ENCODE measurements at places on chromosomes 5 and 9.

- no peak for DNase-seq
These were observed 143.1 kb upstream of the RANBP3L start for GRCh38 chr5:36444582-36445418.

DNA sequence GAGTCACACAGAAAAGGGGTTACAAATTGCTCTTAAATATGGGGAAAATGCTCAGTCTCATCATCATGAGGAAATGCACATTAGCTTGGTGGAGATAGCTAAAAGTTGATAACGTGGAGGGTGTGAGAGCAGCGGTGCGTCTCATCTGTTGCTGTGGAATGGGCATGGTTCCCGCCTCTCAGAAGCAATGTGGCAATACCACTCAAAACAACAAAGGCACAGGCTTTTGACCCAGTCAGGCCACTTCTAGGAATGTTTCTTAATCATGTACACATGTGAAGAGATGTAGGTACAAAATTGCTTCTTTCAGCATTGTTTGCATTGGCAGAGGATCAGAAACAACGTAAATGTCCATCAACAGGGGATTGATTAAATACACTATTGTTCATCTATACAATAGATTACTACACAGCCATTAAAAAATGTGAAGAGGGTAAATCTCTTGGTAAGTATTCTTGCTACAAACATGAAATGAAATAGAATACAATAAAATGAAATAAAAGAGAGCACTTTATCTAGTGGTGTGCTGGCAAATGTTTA lies 212.6 kb upstream of the MSX2 start:
- no peak for DNase-seq

DNA sequence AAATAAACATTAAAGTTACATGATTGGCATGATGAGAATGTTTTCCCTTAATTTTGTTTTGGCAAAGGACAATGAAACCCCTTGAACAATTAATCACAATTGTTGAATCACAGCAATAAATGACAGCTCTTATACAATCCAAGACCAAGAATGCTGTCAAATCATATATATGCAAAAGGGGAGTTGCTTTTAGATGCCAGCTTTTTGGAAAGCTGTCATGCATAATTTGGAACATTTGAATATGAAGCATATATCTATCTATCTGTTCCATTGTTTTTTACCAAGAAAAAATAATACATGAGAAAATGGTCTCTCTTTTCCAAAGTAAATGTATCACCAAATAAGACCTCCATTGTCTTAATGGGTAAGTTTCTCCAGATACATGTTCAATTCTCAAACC lies 44.5 kb downstream of the SPOCK1 start:
- DNase-seq: no peak

DNA sequence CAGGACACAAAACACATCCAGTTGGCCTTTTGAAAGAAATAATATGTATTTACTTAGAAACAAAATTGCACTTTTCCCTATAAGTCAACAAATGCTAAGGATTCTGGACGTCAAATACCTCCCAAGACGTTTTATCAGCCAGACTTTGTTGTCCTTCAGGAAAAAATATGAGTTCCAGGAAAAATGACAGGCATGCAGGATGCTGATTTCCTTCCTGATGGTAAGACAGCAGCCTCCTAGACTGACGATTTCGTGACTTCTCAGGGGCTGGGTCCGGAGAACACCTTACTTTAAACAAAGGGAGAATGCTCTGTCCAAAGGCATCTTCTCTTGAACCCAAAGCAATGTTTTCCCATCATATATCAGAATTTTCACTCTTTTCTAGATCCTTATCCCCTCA lies 69.1 kb downstream of the IL6ST start:
- no peak for DNase-seq

DNA sequence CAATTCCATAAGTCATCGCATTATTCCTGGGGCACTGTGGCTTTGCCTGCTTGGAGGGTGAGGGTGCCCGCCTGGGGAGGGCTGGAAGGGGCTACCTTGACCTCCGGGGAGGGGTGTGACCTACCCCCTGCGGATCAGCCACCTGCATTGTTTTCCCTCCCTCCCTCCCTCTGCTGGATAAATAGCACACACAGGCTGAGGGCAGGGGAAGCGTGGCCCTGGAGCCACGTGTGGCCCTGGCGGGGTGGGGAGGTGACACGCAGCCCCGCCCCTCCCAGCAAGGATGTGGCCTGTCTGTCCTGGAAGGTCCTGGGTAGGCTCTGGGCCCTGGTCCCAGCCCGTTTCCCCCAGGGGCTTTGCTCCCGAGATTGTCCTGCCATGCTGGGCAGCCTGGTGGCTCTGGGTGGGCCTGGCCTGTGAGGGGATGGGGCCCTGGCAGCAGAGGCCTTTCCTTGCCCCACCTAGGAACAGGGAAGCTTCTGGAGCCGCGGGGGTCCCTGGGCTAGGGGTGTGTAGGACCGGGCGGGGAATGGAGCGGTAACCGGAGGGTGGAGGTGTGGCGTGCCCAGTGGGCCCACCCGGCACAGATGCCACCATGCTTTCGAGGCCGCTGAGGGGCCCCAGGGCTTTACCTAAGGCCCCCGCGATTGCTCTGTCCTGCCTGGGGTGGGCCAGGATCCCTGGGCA lies 33.4 kb downstream of the RXRA start:
- no peak for DNase-seq

DNA sequence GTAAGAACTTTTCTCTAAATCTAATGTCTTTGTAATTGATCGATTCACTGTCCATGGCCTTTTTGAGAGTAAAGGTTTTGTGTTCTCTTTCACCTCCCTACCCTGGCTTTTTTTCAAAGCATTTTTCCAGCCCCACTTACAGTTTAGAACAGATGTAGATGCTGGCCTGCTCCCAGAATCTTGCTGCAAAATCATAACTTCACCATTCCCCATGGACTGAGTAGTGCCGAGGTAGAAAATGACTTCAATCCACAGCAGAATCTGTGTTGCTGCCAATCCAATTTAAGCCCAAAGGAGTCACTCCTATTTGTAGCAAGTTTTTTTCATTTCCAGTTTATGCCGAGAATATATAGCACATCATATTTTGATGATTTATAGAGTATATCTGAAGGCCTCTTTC lies 46.5 kb upstream of the CEMIP2 start:
- no peak for DNase-seq

DNA sequence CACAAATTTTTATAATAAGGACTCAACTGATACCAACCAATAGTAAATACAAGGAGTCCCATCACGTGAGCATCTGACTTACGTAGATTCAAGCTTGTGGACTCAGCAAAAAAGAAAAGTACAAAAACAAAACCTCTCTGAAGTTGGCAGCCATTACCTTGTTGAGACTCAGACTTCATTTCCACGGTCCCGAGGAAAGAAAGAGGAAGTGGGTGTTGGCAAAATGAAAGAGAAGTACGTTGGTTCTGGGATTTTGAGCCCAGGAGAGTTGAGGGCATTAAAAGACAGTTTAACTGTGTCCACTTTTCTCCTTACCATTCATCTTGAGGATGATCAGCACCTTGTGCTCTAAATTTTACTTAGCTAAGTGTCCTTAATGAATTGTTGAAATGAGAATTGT lies 26.7 kb downstream of the NCBP1 start:
- no peak for DNase-seq

- DNase-seq: no peak
These were observed 7.4 kb upstream of the MRPS2 start for GRCh38 chr9:135492886-135493669.

DNA sequence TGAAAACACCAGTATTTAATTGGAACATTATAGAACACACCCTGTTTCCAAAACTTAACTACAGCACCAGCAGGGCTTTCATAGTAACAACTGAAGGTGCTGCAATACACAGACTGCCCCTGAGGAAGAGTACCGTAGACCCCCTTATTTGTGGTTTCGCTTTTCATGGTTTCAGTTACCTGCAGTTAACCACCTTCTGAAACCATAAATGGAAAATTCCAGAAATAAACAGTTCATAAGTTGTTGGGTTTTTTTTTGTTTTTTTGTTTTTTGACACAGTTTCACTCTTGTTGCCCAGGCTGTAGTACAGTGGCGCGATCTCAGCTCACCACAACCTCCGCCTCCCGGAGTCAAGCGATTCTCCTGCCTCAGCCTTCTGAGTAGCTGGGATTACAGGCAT lies 9.5 kb upstream of the GLDC start:
- DNase-seq: no peak
